ENCODE measurements at places on chromosomes 4 and X. TPM values are rescaled to one million over a fixed set of nuclear protein-coding genes. Genes with fewer than 3 reads are reported as not detected.

GRCh38 chr4:85940151-85940550 is 419.7 kb downstream of the MAPK10 start:
- DNase-seq, result no peak

DNA sequence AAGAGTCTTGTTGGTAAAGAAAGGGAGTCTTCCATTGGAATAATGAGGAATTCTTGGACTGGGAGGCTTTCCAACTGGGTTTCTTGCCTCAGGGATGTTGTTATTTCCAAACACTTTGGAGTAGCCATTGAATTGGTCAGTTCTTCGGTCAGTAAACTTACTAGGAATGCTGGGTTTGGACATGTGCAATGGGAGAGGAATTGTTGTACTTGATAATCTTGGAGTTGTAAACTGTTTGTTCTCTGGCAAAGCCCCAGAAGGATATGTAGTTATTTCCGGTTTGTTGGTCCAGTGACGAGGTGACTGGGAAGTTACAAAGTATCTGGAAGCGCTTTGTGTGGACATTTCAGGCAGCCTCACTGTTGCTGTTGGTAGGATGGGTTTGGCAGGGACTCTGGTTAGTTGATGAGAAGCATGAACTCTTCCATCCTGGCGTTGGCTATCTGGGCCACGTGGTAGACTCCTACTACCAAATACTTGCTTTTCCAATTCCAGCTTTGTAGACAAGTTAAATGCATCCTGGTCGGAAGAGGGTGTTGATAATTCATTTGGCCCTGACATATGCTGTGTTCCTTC is 25.9 kb downstream of the MXRA5 start:
- DNase-seq, result no peak

DNA sequence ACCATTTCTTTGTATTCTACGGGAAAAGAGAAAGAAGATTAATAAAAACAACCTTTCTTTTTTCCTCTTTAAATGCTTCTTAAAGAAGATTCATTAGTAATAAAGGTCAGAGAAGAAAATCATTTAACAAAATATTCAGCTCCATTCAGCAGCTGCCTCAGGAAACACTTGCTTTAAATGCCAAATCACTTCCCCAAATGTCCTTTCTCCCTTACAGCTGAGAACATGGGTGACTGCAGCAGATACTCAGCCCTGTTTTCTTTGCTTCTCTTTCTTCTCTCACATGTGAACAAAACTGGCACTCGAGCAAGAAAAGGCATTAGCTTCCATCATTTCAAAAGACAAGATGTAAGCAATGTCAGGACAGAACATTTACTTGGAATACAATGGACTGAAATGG is 120.2 kb downstream of the INPP4B start:
- DNase-seq, result no peak

DNA sequence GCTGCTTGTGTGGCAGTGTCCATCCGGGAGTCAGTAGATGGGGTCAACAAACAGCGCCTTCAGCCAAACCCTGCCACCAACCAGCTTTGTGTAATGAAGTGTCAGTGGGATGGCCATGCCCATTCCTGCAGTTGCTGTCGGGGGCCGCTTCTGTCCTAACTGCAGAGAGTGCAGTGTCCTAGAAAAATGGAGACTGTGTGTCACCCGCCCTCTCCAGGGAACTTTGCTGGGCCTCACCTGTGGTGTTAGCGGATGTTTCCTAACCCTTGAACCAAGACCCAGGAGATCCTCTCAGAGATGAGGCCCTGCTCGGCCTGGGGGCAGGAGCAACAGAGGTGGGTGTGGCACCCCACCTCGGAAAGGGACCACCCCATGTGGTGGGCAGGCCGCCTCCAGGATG is 35.3 kb upstream of the HGFAC start:
- DNase-seq, result no peak

Gene TMEM35A
- 0.30 TPM for total RNA-seq
